ENCODE measurements at places on chromosomes 2 and 18. TPM values are rescaled to one million over a fixed set of nuclear protein-coding genes. Genes with fewer than 3 reads are reported as not detected.

DNA sequence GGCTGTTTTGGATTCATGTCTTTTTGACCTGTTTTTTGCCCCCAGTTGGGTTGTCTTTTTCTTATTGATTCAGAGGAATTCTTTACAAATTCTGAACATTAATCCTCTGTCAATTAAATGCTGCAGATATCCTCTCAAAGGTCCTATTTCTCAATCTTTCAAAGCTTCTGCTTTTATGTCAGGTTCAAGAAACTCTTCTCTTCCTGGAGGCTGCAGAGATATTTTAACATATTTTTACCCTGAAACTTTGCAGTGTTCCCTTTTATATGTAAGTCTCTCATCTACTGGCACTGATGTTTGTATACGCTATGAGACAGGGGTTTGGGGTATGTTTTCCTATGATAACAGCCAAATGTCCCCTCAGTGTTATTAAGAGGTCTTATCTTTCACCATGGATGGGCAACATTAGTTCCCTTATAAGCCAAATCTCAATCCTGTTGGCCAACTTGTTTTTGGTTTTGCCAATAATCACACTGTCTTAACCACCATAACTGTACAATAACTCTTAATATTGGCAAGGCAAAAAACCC is 159.3 kb downstream of the HDAC4 start:
- DNase-seq, result no peak

DNA sequence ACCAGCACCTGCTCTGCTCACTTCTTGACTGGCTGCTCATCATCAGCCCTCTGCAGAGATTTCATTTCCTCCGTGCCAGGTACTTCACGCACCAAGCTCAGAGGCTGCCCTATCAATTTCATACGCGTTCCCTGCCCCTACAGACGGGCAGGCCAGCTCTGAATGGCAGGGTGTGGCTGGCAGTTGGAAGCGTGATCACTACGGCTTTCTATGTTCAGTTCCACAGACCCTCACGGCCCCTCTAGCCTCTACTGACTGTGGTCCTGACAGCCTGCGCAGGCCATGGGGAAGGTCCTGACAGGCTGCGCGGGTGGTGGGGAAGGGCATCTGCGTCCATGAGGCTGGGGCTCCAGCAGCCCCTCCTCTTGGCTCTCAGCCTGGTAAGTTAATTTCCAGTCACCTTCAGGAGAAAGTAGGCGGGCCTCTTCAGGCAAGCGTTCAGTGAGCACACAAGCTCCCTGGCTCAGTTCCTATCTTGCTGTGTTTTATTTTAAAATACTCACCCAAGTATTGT is 154.8 kb downstream of the ZNF236 start:
- DNase-seq, result no peak

DNA sequence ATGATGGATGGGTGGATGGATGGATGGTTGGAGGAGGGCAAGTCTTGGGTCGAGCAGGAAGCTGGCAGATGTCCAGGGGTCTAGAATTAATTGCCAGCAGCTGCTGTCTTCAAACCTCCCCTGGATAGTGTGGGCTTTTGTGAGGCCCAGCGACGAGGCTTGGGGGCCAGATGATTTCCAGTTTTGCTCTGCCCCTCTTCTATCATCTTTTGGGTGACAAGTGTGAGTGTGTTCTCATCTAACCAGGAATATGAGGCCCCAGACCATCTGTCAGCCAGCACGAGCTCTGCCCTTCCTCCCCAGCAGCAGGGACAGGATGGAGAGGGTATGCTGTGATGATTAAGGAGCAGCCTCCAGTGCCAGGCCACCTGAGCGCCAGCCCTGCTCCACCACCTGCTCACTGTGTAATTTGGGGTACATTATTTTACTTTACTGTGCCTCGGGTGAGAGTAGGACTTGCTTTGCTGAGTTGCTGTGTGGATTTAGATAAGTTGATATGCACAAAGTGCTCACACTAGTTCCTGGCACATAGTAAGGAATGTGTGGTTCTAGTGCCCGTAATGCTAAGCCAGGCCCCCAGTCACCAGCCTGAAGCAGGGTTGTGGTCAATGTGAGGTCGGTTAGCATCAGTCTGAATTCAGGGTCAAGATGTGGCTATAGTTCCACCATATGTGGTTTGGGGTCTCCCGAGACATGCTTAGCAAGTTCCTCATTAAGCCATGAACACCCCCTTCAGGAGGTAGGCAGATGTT is 251.1 kb downstream of the CYP26B1 start:
- DNase-seq, result no peak

Gene MGAT5
- 39.1 TPM for total RNA-seq

Data from renal cortical epithelial cell (primary cell).